ENCODE measurements at places on chromosomes 1 and 21.

GRCh38 chr1:241697640-241698018 is 45.5 kb downstream of the WDR64 start:
- no peak for DNase-seq

GRCh38 chr1:153428791-153429190 is 12.5 kb downstream of the S100A7A start:
- DNase-seq = no peak

DNA sequence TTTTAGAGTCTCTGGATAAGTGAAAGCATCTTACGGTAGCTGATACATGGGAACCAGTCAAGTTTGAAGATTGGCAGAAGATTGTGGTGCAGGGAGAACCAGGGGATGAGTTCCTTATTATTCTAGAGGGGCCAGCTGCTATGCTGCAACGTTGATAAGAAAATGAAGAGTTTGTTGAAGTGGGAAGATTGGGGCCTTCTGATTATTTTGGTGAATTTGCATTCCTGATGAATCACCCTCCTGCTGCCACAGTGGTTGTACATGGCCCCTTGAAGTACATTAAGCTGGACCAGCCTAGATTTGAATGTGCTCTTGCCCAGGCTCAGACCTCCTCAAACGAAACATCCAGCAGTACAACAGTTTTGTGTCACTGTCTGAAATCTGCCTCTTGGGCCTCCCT is 45.9 kb downstream of the BTBD8 start:
- no peak for DNase-seq

- no peak for DNase-seq
Observed at GRCh38 chr1:56285554-56286402, 293.6 kb downstream of the PLPP3 start.

- no peak for DNase-seq
Observed at GRCh38 chr1:59015708-59016107, 231.9 kb upstream of the JUN start.

DNA sequence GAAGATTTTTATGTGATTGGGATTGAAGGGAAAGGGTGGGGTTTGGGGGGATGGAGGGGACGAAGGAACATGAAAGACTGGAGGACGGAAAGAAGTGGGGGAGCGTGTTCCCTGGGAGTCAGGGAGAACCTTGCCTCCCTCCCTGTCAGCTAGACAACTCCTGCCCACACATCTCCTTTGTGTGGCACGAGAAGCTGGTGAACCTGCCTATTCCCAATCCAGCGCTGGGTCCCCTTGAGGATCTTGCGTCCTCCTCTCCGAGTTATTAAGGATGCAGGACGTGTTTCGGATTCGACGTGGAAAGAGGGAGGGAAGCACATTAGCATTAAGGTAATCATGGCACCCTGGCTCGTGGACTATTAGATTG is 1.4 kb downstream of the LRRC7 start:
- DNase-seq = peak; percentile 70

GRCh38 chr1:114082304-114082630 is 71.4 kb downstream of the SYT6 start:
- no peak for DNase-seq

- no peak for DNase-seq
Observed at GRCh38 chr1:221067721-221068120, 188.5 kb downstream of the HLX start.
